ENCODE measurements at places on chromosomes 6 and 20.

DNA sequence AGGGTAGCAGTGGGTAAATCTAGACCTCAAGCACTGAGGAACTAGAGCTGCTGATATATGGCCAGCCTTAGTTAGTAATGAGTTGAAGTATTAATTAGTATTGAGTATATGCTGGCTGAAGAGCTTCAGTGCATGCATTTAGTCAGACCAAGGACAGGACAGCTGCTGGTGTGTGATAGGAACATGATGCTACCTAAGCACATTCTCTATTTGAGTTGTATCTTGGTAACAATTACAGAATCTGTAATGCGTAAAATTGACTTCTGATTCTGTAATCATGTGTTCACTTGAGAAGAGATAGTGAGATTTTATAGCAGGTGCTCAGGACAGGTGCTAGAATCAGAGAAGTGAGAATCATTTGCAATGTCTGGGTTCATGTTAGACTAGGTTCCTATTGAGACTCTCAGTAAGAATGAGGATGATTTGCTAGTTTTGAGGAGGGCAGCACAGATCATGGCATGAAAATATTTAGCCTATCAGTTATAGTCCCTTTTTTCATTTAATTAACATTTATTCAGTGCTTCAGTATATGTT, 369.4 kb upstream of the HS3ST5 start:
- no peak for DNase-seq

- no peak for DNase-seq
Measured at GRCh38 chr6:144252259-144252658, 32.9 kb upstream of the UTRN start.

DNA sequence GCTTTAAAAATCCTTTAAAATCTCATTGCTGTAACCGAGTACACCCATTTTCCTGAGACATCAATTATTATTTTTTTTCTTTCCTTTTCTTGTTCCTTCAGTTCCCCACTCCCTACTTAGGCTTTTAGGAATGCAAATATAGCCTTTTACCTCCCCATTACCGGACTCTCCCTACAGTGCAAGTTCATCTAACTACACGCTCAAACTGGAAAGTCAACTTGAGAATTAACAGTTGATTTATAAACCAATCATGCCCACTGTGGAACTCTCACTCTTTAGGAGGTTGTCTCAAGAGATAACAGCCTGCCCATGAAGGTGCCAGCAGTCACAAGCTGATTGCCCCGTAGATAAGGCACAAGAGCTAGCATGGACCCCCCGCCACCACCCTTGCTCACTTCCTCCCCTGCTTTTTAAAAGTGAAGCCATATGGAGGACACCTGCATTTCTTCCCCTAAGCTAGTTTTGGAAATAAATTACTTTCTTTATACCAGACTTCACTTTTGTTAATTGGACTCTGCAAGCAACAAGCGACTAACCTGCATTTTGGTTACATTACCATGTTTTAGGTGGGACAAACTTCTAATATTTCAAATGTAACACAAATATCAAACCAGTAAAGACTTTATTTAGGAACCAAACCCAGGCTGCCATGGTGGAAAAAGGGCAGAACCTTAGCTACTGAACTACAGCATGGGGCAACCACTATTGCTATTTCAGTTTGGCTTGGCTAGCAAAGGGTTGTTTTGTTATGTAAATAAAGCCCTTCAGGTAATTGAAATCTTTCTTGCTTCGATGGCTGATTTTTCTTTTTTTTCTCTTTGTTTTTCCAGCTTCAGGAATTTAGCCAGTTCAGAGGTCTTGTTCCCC, 34.9 kb downstream of the UBD start:
- no peak for DNase-seq

GRCh38 chr6:111411978-111412566, 70.9 kb downstream of the REV3L start:
- no peak for DNase-seq
